Neuronal stem cell (in vitro differentiated cells): ENCODE measurements at places on chromosomes 4 and X.

- no peak for DNase-seq
Observed at GRCh38 chr4:109990261-109991257, 77.9 kb downstream of the EGF start.

DNA sequence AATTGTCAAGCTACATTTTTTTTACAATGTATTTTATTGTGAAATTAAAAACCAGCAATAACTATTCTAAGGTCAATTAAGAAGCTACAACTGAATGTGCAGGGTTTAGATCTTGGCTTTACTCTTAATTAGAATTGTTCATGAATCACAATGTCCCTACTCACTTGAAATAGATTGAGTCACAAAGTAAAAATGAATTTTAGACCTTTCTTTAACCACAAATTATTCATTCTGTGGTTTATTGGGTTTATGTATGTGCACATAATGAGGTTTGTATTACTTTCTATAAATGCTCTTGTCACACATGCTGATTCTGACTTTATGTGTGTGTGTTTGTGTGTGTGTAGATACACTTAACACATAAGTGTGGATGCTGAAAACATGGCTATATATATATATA, 647.0 kb upstream of the AADAT start:
- no peak for DNase-seq

DNA sequence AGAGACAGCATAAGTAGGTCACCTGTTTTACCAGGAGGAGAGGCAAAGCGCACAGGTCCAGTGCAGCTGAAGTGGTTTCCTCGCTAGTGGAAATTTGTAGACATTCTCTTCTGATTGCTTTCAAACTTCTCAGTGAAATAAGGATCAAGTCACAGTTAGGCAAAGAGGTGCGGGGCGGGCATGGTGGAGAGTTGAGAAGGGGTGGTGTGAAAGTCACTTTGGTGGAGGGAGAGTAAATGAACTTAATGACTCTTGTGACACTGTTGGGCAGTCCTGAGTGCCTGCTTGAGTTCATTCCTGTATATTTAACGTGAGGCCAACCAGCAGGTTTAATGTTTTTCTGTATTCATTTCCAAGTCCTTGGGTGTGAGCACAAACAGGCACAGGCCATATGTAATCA, 235.6 kb downstream of the TRIML1 start:
- DNase-seq = no peak

- no peak for DNase-seq
Observed at GRCh38 chrX:100652266-100652665, 8.3 kb downstream of the SRPX2 start.
